ENCODE measurements at places on chromosomes 1 and 21. TPM values are rescaled to one million over a fixed set of nuclear protein-coding genes. Genes with fewer than 3 reads are reported as not detected.

The EXO1 gene
- 0.44 TPM for polyA plus RNA-seq

The FCRL4 gene
- not detected for polyA plus RNA-seq

The XCL1 gene
- polyA plus RNA-seq = 0.26 TPM

The ZNF648 gene
- polyA plus RNA-seq = 0.02 TPM

- H3K27ac ChIP-seq = no peak overlapping the region
- no peak overlapping the region for H3K4me3 ChIP-seq
- no peaks in the 10 kb centered on the region for H3K4me1 ChIP-seq
- H3K36me3 ChIP-seq = peaks cover 62% of the 10 kb centered on the region
- DNase-seq = no peak
Observed at GRCh38 chr21:37507716-37508115, 141.1 kb downstream of the DYRK1A start.

- peaks cover 19% of the 10 kb centered on the region for H3K4me1 ChIP-seq
- H3K27me3 ChIP-seq = no peaks in the 10 kb centered on the region
- peak overlapping the region; percentile 40 for H3K27ac ChIP-seq
Observed at GRCh38 chr1:244065063-244065793, 14.1 kb downstream of the ZBTB18 start.

DNA sequence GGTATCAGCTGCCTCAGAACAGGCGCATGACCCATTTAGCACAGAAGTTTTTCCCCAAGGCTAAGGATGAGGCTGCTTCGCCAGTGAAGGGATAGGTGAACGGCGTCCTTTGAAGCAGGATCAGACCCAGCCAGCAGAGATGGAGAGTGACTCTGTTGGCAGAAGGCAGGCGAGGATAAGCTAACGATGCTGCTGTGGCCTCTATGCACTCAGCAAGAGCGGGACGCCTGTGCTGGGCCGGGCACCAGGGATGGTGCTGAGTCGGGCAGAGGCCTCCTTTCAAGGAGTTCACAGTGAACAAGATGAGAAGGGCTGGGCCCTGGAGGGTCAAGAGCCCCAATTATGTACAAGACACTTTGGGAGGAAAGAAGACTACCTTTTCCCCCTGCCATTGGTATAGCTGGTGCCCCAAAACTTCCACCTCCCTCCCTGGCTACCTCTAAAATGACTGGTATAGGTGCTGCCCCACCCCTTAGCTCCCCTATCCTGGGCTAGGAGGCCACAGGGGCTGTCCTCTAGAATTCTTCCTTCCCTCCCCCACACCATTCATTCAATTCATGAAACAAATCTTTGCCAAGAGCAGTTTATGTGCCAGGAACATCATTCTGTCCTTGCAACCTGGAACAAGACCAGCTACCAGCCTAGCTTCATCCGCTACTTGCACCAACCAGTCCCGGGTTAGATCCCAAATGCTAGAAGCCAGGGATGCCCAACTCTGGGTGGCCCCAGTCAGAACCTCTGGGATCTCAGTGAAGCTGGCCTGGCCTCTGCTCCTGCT is 7.5 kb downstream of the XKR8 start:
- no peak overlapping the region for H3K27ac ChIP-seq
- DNase-seq = no peak
- H3K27me3 ChIP-seq = no peaks in the 10 kb centered on the region
- H3K36me3 ChIP-seq = peaks cover 46% of the 10 kb centered on the region

DNA sequence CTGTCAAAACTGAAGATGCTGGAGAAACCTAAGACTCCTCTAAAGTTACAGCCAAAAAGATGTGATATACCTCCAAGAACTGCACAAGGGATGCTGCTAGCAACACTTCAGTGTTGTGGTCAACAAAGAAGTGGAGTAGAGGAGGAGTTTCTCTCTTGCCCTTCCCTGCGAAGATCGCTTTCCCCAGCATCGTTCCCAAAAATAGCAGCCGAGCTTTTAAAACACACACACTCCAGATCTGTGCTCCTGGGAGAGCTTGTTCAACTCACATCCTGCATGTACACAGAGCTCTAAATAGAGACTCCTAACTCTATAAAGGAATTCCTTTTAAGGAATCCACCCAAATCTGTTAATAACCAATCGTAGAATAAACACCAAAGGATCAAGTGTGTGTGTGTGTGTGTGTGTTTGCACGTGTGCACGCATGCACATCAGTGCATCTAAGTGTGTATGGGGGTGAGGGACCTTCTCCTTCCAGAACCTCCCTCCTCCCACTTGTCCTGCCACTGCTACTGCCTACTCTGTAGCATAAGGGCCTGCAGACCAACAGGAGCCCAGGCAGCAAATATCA is 58.5 kb downstream of the PSMG1 start:
- H3K27ac ChIP-seq = peak overlapping the region; percentile 45
- no peak overlapping the region for H3K4me3 ChIP-seq
- no peaks in the 10 kb centered on the region for H3K4me1 ChIP-seq
- DNase-seq = peak; percentile 28
- H3K36me3 ChIP-seq = no peaks in the 10 kb centered on the region

GRCh38 chr1:88873737-88874349 is 17.5 kb downstream of the GTF2B start:
- H3K4me1 ChIP-seq = peaks cover 34% of the 10 kb centered on the region
- no peaks in the 10 kb centered on the region for H3K36me3 ChIP-seq
- no peak overlapping the region for H3K4me3 ChIP-seq
- H3K27me3 ChIP-seq = no peaks in the 10 kb centered on the region

GRCh38 chr21:17753736-17754135 is 65.4 kb downstream of the C21orf91 start:
- no peaks in the 10 kb centered on the region for H3K4me1 ChIP-seq
- H3K36me3 ChIP-seq = no peaks in the 10 kb centered on the region
- no peak overlapping the region for H3K4me3 ChIP-seq
